ENCODE measurements at places on chromosomes 7 and 10.
A peak's percentile ranks its signal among the peaks of the same experiment; 100 is the strongest.

DNA sequence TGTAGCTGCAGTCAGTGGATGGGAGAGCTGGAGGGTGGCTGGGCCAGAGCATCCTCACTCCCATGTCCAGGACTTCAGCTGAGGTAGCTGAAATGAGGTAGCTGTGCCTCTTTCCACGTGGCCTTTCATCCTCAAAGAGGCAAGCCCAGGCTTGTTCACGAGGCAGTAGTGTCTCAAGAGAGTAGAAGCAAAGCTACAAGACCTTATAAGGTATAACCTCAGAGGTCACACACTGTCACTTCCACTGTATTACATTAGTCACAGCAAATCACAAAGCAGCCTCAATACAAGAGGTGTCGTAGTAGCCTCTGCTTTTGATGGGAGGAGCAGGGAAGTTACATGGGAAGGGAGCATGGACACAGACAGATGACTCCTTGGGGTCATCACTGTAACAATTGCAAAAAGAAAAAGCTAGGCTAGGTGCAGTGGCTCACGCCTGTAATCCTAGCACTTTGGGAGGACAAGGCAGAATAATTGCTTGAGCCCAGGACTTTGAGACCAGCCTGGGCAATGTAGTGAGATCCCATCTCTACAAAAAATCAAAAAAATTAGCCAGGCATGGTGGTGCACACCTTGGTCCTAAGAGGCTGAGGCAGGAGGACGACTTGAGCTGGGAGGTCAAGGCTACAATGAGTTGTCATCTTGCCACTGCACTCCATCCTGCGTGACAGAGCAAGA lies 97.5 kb downstream of the SKIDA1 start:
- peak; percentile 47 for DNase-seq

GRCh38 chr7:91541641-91542040 lies 277.4 kb downstream of the FZD1 start:
- no peak for DNase-seq

- no peak for DNase-seq
Measured at GRCh38 chr7:113504691-113505090, 386.3 kb upstream of the SMIM30 start.

DNA sequence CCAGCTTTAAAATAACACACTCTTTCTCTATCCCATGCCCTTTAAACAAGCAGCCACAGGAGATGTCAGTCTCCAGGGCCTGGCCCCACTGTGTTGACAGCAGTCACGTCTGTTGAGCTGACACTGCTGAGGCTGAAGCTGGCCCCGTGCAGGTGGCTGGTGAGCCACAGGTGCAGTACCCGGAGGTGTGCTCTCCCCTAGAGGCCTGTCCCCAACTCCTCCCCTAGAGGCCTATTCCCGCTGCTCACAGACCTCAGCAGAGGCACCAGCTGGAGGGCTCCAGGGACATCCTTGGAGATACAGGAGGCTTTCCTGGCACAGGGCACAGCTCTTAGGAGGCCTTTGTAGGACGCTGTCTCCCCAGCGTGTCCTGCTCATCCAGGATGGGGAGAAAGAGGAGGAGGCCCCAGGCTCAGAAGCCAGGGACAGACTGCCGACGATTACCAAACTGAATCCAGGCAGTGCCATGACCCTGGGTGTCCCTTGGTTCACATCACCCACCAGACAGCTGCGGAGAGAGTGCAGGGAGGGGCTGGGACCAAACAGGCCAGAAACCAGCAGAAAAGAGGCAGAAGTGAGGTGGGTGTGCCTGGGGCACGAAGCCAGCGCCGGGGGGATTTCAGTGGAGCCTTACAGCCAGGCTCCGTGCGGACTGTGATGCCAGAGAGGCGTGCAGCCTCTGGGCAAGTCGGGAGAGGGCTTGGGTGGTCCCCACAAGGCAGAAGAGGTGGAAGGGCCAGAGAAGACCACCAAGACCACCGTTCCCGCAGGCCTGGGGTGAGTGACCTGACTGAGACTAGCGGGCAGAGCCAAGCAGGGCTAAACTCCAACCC lies 18.5 kb upstream of the TTYH3 start:
- no peak for DNase-seq

GRCh38 chr7:31099451-31100444 lies 47.6 kb downstream of the ADCYAP1R1 start:
- no peak for DNase-seq

DNA sequence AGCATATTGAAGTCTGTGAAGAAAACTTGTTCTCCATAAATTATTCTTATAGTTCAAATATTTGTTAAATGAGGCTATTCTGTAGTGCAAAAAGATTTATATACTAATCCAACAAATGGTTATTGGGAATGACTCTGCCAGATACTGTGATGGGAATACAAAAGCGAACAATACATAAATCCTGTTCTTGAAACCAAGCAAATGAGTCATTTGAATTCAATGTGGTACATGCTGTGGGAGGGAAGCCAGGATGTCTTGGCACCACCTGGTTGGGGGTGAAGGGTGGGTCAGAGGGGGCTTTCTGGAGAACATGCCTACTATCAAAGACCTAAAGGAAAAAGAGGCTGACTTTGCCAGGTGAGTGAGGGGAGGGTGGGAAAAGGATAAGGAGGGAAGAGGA lies 594.2 kb downstream of the CALN1 start:
- DNase-seq: no peak

DNA sequence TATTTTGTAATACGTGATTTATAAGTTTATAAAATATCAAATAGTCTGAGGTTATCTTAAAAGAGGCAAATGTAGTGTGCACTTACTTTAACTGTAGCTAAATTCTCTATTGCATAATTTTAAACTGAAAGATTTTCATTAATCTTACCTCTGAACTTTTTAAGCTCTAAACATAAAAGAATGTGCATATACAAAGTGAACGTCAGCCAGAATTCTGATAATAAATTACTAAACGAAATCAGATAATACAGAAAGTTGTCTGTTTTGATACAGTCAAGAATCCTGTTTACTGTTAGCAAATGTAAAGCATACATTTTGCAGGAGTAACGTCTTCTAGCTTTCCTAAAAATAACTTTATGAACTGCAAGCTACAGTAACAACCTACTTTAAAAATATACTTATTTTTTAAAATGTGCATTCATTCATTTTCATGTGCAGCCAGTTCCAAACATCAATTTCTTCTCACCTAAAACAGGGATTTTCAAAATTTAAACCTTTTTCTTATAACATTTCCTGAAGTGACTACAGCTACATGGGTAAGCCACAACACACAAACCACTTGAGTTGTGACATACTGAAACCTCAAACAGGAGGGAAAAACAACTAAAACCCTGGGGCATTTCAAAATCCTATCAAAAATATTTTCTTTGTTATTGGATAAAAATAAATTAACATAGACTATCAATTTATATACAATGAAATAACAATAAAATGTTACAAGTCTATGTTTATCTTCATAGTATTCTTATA lies 92.7 kb downstream of the RNLS start:
- no peak for DNase-seq

- DNase-seq: peak; percentile 10
Measured at GRCh38 chr7:82481499-82482097, 38.0 kb upstream of the CACNA2D1 start.

DNA sequence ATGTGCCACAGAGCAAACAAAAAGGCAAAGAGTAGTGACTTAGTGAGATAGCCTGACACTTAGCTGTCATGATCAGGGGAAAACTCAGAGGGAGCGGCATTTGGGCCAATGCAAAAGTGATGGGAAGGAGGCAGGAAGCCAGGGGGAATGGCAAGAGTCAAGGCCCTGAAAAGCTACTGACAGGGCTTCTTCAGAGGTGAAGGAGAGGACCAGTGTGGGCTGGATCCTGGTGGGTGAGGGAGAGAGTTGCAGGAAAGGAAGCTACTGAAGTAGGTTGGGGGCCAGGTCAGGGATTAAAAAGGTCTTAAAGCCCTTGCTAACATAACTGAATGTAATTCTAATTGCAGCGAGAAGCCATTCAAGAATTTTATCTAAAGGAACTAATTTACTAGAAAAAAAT lies 117.0 kb downstream of the AASS start:
- DNase-seq: no peak

GRCh38 chr7:21524680-21525079 lies 18.2 kb upstream of the DNAH11 start:
- no peak for DNase-seq

DNA sequence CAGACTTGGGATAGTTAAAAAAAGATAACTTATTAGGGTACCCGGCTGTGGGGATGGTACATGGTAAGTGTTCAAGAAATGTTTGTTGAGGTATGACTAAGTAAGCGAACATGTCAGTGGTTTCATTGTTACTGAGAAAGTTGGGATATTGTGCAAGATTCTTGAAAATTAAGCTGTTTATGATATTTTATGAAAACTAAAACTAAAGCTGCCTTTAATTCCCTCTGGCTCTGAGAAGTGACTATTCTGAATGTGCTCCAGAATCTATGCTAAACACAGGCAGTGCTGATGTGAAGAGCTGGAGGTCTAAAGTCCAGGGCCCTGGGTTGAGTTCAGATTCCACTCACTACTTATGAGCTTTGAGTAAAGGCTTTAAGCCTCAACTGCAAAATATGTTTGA lies 72.9 kb downstream of the AOAH start:
- no peak for DNase-seq

DNA sequence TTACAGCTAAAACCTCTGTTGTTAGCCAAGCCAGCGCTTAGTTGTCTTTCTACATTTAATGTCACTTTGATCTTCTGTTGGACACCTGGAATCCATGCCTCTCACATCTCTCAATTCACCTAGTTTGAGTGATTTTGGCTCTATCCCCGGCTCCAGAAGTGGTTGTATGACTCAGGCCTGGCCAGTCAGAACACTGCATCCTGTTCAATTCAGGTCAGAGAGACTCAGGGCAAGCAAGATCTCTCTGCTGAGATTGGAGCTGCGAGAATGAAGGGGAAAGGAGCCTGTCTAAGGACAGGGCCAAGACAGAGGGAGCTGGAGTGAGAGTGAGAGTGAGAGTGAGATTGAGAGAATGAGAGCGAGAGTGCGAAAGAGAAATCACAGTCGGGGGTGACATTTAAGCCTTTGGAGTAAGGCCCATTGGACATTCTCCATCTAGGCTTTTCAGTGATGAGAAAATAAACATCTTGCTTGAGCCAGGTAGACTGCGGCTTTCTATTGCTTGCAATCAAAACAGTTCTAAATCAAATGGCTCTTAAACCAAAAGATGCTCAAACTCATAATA lies 83.3 kb upstream of the DYNC1I1 start:
- no peak for DNase-seq

- no peak for DNase-seq
Measured at GRCh38 chr7:148485618-148486017, 104.9 kb upstream of the C7orf33 start.

- DNase-seq: no peak
Measured at GRCh38 chr7:102917436-102918353, 4.9 kb downstream of the LRRC17 start.

DNA sequence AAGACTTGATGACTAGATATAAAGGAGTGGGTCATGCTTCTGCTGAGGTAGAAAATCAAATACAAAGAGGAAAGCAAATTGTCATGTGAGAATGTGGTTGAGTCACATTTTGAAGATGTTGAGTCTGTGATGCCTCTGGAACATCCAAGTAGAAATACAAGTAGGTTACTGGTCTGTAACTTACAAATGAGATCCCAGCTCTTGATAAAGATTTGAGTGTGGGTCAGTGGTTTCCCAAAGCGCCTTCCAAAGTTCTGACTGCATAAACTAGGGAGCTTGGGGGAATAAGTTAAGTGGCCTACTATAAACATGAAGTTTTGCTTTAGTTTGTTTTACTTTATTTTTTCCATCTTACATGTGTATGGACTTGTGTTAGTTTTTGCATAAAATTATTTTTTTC lies 144.3 kb upstream of the ETV1 start:
- DNase-seq: no peak

DNA sequence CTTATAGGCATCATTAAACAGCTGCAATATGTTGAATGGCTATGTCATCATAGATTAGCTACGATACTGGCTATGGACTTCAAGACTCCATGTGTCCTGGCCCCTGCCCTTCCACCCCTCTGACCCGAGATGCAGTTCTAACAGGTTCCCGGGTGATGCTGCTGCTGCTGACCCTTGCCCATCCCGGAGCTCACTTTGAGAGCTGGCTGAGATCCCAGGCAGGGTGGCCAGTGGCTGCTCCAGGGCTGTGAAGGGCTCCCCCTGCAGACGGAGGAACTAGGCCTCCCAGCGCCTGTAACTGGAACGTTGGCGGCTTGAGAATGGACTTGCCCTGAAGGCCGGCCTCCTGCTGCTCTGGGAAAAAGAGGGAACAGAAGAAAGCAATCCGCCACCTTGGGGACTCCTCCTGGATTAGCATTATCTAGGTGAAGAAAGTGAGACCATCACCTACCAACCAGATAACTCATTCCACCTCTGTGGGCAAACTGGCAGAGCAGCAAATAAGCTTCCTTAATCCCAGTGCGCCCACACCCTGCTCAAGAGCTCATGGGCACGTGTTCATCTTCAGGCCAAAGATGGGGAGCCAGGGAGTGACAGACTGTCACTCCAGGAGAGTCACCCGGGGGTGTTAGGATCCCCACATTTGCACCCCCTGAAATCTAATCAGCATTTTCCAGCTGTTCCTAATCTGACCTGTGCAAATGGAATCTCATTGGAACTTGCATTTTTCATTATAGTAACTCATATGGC lies 56.8 kb downstream of the PARP12 start:
- DNase-seq: peak; percentile 13

DNA sequence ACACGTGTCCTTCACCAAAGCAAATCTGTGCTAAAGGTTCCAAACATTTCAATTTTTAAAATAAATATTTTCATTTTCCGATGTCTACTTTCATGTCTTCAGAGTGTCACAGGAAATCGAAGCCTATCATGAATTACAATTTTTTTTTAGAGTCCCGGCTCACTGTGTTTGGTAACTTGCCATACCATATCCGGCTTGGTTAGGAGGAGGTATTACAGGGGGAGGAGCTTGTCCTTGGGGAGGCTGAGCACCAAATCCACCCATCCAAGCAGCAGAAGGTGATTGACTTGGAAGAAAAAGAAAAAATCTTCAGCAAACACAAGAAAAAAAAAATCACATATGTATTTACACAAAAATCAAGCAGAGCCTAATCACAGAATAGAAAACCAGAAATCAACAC lies 21.3 kb downstream of the TIAL1 start:
- no peak for DNase-seq

DNA sequence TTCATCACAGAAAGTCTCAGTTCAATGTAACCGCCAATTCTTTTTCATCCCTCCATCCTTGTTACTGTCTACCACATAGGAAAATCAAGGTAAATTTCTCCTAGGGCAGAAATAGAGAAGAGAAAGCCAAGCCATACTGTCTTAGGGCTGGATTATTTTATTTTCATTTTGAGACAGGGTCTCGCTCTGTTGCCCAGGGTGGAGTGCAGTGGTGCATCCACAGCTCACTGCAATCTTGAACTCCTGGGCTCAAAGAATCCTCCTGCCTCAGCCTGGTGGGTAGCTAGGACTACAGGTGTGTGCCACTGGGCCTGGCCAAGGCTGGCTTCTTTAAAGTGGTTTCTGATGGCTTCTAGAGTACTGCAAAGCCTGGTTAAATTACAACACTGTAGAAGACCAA lies 181.7 kb downstream of the SRPK2 start:
- DNase-seq: peak; percentile 5
